Inflammatory macrophage treated with lipopolysaccharide for 1 hour (primary cell): ENCODE measurements at places on chromosomes 11 and 22.

DNA sequence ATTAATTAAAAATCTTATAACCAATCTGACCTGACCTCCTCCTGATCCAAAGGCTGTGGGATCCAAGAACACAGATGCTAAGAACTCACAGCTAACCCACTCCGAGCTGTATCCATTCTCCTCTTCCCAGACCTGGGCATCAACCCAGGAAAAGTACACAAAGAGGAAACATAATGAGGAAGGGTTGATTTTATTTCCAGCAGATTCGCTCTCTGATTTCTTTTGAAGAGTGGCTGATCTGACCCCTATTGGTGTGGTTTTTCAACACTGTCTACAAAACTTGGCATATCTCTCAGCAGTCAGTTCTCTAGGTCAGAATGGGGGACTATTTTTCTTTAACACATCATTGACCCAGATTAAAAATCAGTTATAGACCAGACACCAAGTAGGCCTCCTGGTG is 201.9 kb upstream of the UBASH3B start:
- no peak for DNase-seq

- DNase-seq = no peak
Observed at GRCh38 chr22:27730641-27731433, 70.7 kb downstream of the MN1 start.

DNA sequence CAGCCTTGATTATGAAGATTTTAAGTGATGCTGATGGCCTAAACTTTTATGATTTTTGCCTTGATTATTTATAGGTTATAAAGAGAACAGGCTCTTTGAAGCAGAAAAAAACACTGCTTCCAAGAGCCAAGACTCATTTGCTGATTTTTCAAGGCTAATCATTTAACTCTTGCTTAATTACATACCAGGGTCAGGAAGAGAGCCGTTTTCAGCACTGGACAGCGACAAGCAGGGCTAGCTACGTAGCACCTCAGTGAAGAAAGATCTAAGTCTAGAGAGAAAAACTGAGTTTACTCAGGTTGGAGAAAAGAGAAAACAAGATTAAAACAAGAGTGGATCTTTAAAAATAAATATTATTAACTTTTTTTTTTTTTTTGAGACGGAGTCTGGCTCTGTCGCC is 615.4 kb upstream of the B3GAT1 start:
- no peak for DNase-seq

- no peak for DNase-seq
Observed at GRCh38 chr22:40147388-40148176, 30.1 kb upstream of the TNRC6B start.

DNA sequence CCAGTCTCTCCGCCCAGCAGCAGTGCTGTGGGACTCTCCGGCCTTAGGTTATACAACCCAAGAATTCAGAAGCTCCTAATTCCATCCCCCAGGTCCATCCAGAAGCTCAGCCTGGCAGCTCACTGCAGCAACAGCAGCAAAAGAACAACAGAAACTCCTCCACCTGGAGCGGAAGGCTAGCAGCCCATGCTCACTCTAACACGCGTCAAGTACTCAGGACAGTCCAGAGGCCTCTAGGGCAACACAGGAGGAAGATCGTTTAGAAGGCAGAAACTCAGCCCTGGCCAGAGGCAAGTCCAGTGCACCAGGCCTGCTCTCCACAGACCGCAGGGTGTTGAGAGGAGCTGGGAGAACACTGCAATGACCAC is 17.1 kb downstream of the PLA2G6 start:
- no peak for DNase-seq

DNA sequence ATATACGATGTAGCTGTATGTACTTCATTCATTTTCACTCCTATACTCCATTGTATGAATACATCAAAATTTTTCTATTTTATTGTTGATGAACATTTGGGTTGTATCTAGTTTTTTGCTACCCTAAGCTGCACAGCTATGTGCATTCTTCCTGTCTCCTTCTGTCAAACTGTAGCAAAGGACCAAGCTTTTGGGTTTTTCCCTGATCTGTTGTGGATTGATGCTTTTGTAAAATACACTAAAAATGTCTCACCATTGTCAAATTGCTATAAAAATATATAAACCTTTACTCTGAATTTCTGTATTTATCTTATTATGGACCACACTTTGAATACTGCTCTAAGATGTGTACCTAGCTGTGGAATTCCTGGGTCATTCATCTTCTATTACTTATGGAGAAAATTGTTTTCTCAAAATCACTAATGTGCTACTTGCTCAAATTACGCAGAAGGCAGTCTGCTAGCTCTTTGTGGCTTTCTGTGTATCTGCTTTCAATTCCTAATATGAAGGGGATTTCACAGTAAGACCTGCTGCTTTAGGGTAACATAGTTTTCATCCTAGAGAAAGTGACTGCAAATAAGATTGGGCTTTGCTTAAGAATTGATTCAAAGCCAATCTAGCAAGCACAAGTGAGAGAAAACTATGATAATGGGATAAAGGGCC is 123.4 kb downstream of the CYP2R1 start:
- DNase-seq = no peak

- no peak for DNase-seq
Observed at GRCh38 chr22:30198921-30199320, 47.6 kb downstream of the LIF start.

GRCh38 chr11:84800755-84801346 is 826.3 kb downstream of the DLG2 start:
- no peak for DNase-seq

- no peak for DNase-seq
Observed at GRCh38 chr11:113481672-113482071, 6.5 kb upstream of the DRD2 start.

DNA sequence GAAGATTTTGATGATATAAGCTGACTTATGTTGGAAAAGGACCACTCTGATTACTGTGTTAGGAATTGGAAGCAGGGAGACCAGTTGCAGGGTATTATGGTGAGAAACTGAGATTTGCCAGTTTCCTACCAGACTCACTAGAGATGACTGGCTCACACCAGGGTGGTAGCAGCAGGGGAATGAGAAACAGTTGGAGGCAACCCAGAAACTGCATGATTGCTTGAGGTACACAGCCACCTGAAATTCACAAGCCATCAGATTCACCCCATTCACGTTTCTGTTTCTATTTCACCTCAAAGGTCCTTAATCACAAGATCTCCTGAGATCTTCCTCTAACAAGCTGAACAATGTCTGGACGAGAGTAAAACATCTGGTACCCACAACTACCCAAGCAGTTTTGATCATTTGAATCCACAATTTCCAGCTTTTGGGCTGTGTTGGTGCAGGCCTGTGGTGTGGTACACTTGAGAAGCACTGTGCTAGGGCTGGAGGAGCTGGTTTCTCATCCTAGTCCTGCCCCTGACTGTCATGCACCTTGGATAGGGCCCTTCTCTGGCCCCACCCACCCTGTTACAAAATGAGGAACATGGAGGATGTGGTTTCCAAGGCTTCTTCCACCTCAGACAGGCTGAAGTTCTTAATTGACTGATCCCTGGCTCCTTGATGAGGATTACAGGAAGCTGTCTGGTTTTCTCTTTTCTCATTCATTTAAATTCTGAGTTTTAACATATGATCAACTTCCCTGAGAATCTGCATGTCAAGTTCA is 233.4 kb downstream of the INSC start:
- no peak for DNase-seq

- DNase-seq = peak; percentile 81
Observed at GRCh38 chr22:42895087-42895486, 38.0 kb upstream of the ARFGAP3 start.

GRCh38 chr11:61691380-61692156 is 11.4 kb downstream of the DAGLA start:
- DNase-seq = no peak

- DNase-seq = no peak
Observed at GRCh38 chr11:120430146-120430545, 81.4 kb upstream of the GRIK4 start.

DNA sequence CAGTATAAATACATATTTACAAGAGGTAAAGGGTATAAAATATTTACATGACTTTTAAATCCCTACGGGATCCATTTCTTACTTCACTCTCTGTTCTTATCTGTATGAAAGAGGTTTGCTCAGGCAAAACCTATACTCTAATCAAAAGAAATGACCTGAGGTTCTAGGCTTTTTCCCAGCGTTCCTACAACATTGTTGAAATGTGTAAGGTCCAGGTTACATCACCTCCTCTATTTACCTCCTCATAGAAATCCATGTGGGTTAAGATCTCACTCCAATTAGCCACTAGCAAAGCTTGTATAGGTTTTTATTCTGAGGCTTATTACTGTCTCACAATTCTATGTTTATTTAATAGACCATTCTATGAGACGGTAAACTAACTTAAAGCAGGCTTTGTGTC is 12.0 kb upstream of the OR51L1 start:
- DNase-seq = no peak

DNA sequence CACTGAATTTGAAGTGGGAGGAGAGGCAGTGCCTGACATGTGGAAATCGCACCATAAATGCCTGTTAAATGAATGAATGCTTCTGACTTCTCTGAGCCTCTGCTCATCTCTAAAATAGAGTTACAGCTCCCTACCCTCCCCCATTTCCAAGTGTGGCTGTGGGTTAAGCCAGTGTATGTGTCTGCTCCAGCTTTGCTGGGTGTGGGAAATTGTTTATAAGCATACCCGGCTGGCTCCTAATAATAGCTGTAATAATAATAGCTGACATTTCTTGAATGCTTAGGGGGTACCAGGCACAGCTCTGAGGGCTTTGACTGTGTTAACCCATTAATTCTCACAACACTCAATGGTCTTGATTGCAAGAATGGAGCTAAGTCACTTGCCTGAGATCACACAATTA is 7.0 kb upstream of the FCHSD2 start:
- no peak for DNase-seq

GRCh38 chr11:12128301-12128751 is 17.9 kb downstream of the MICAL2 start:
- DNase-seq = peak; percentile 23

GRCh38 chr11:76798202-76798581 is 15.0 kb downstream of the TSKU start:
- no peak for DNase-seq

GRCh38 chr11:21811572-21811971 is 381.3 kb upstream of the ANO5 start:
- no peak for DNase-seq

DNA sequence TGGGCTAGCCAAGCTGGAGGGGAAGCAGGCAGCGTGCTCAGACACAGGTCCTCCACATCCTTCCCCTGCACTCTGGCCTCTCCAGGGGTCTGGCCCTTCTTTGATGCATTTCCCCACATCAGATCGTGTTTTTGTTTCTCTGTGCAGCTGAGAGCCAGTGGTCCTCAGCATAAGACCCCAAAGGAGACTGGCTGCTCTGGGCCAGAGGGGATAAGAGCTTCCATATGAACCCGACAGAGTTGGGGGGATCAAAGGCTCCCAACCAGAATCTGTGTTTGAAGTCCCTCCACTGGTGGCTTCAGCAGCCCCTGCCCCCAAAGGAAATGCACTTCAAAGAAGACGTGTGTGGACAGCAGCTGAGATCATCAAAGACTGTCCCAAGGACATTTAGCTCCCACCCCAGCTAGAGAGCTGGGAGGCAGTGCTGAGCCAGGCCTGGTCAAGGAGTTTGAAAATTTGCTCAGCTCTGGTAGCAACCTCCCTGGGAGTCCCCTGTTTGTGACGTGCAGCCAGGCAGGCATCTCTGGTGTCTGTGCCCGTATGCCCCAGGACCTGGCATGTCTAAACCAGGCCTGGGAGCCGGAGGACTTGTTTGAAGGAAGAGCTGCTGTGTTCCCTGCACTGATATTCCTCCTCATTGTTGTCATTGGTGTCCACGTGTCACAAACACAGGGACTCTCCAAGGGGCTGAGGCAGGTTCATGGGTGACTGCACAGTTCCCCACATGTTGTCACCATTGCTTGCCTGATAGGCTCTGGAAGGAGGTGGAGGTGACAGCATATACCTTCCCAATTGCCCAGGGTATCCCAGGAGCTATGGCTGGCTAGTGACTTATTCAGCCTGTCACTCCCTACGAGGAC is 99.0 kb downstream of the AMOTL1 start:
- no peak for DNase-seq

- DNase-seq = no peak
Observed at GRCh38 chr11:12993626-12994025, 15.5 kb upstream of the RASSF10 start.

DNA sequence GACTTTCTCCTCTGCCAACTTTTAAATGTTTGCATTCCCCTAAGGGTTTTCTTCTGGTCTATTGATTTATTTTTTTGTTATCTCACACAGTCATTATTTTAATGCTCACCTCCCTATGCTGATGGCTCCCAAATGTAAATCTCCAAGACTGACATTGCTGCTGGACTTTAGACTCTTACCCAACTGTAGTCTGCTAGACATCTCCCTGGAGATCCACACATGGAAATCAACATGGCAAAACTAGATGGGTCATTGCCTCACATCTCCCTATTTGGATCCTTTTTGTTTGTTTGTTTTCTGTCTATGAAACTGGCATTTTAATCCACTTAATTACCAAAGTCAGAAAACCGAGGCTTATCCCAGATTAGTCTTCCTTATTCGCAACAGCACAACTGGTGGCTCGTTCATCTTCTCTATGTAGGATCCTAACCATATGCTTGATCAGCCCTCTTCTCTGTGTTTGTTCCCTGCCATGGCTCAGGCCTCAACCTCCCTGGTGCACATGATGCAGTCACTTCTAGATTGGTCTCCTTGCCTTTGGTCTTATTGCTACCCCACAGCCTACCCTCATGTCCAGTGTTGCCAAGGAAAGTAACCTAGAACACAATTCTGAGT is 37.3 kb downstream of the SC5D start:
- DNase-seq = no peak

- no peak for DNase-seq
Observed at GRCh38 chr22:38845004-38845740, 1.3 kb upstream of the NPTXR start.

- peak; percentile 23 for DNase-seq
Observed at GRCh38 chr11:3835751-3836150, 5.0 kb downstream of the RHOG start.

- peak; percentile 36 for DNase-seq
Observed at GRCh38 chr11:14644226-14645014, 816 bp downstream of the PDE3B start.

- no peak for DNase-seq
Observed at GRCh38 chr11:102846292-102846691, 2.9 kb upstream of the MMP3 start.

GRCh38 chr11:13495929-13496328 is at the start of gene PTH:
TSS of gene PTH (minus strand) at chr11:13495997. CDS start at chr11:13492855, 3,142 bp downstream.
- DNase-seq = no peak

GRCh38 chr11:48044577-48044976 is 64.2 kb downstream of the PTPRJ start:
- peak; percentile 59 for DNase-seq
